Activated CD4-positive, alpha-beta T cell treated with anti-CD3 and anti-CD28 coated beads, Interleukin-2, amount 10 ng/mL, durations not matched to agents 7 days and 5 days (primary cell): ENCODE measurements at places on chromosomes 1 and 21. TPM values are rescaled to one million over a fixed set of nuclear protein-coding genes. Genes with fewer than 3 reads are reported as not detected.

GRCh38 chr1:172401892-172402291, 18.6 kb upstream of the C1orf105 start:
- H3K36me3 ChIP-seq = peaks cover 2% of the 10 kb centered on the region
- H3K27ac ChIP-seq = no peak overlapping the region
- H3K4me3 ChIP-seq = no peak overlapping the region
- H3K27me3 ChIP-seq = no peaks in the 10 kb centered on the region
- no peak for DNase-seq

DNA sequence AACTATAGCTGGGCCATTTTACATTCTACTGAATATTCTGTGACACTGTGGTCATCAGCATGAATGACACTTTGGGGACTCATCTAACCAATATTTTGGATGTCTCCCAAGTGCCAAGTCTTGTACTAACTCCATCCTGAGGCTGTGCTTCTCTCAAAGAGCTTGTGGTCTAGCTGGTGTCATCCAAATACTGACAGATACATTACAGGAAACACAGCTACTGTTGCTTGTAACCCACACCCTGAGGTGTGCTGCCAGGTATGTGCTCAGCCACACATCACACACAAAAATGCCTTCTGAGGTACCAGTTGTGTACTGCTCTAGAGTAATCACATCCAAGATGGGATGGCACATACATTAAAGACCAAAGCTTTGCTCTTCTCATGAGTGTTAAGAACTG, 81.6 kb downstream of the ST6GALNAC5 start:
- no peak overlapping the region for H3K4me3 ChIP-seq
- H3K27me3 ChIP-seq = no peaks in the 10 kb centered on the region
- H3K36me3 ChIP-seq = no peaks in the 10 kb centered on the region
- H3K27ac ChIP-seq = no peak overlapping the region

DNA sequence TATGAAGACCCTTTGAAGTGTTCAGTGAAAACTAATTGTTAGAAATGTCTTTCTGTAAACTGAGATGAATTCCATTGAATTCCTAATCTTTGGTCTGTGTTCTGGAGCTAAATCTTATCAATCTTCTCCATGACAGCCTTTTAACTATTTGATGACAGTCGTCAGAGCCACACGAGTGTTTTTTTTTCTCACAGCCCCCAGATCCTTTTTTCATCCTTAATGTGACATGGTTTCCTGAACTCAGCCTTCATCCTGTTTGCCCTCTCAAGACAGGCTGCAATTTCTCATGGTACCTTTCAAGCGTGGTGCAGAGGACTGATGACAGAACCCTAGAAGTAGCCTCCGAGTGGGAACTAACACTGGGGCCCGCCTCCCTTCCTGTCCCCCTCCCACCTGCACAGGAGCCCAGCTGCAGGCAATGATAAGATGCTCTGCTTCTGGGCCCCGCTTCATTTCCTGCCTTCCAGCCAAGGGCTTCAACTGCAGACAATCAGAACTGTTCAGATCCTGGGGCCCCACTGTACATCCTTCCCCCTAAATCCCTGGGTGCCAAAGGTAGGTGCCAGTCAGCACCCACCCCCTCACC, 114.6 kb upstream of the VAV3 start:
- DNase-seq = peak; percentile 55
- H3K36me3 ChIP-seq = no peaks in the 10 kb centered on the region
- H3K27ac ChIP-seq = peak overlapping the region; percentile 77
- no peaks in the 10 kb centered on the region for H3K27me3 ChIP-seq
- peak overlapping the region; percentile 1 for H3K4me3 ChIP-seq
- H3K4me1 ChIP-seq = peaks cover 64% of the 10 kb centered on the region

PLA2G2D gene
- total RNA-seq = not detected

VWA5B1 gene
- total RNA-seq = not detected

DNA sequence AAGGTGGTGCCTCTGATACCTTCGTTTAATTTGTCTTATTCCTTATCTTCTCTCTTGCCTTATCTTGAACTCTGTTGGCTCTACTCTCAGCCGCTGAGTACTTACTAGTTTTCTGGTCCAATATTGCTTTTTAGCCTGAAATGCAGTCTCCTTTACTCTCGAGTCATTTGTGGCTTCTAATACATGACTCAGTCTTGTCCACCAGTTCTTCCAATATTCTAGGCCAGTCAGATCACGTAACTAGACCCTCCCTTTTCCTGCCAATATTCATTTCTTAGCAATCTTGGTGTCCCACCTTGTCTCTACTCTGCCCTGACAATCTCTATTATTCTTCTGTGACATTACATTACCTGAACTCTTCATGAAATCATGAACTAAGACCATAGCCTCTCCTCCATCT, 555.8 kb downstream of the DPYD start:
- no peaks in the 10 kb centered on the region for H3K27me3 ChIP-seq
- H3K4me1 ChIP-seq = no peaks in the 10 kb centered on the region
- no peak overlapping the region for H3K4me3 ChIP-seq
- H3K27ac ChIP-seq = no peak overlapping the region

DNA sequence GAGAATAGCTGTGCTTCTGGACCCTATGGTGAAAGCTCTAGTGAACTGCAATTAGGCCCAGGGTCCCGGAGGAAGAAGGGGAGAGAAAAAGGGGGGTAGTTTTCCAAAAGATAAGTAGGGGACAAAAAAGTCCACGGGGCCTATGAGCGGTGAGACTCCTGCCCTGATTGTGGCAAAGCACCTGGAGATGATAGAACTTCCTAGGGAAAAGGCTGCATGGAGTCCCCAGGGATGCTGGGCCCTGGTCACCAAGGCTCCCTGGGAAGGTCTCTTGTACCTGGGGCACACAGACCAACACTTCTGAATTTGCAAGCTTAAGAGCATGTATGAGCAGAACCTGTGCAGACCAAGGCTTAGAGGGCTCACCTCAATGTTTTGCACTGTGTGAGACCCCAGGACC, 5.4 kb upstream of the SHISA4 start:
- no peak for DNase-seq
- peaks cover 6% of the 10 kb centered on the region for H3K36me3 ChIP-seq
- no peak overlapping the region for H3K4me3 ChIP-seq
- peaks cover 1% of the 10 kb centered on the region for H3K4me1 ChIP-seq

GRCh38 chr1:27634985-27635367, at the start of gene FGR:
TSS of gene FGR (minus strand) at chr1:27635185. CDS start at chr1:27623916, 11,269 bp downstream.
- DNase-seq = no peak
- H3K27ac ChIP-seq = peak within 1 kb of the TSS; percentile 87
- peaks cover 68% of the 10 kb centered on the region for H3K4me1 ChIP-seq
- H3K27me3 ChIP-seq = peaks cover 3% of the 10 kb centered on the region

DNA sequence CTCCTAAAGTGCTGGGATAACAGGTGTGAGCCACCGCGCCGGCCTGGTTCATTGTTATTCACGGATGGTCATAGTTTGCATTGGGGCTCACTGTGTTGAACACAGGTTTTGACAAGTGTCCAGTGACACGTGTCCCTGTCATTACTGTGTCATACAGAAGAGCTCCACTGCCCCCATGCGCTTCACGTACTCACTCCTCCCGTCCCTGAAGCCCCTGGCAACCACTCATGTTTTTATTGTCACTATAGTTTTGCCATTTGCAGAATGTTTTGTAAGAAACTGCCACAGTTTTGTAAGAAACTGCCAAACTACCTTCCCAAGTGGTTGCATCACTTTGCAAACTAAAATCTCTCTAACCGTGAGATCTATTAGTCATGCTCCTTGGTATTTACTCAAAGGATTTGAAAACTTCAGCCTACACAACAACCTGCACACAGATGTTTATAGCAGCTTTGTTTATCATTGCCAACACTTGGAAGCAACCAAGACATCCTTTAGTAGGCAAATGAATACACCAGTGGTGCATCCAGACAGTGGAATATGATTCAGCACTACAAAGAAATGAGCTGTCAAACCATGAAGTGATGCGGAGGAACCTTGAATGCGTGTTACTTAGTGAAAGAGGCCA, 163.2 kb upstream of the COL6A1 start:
- H3K4me3 ChIP-seq = no peak overlapping the region
- peak overlapping the region; percentile 83 for H3K27ac ChIP-seq
- DNase-seq = no peak
- no peaks in the 10 kb centered on the region for H3K27me3 ChIP-seq
- peaks cover 33% of the 10 kb centered on the region for H3K4me1 ChIP-seq

- no peak for DNase-seq
- no peaks in the 10 kb centered on the region for H3K27me3 ChIP-seq
- no peaks in the 10 kb centered on the region for H3K4me1 ChIP-seq
- H3K4me3 ChIP-seq = no peak overlapping the region
- peaks cover 2% of the 10 kb centered on the region for H3K36me3 ChIP-seq
Observed at GRCh38 chr1:97500760-97501159, 420.1 kb downstream of the DPYD start.

- no peak overlapping the region for H3K27ac ChIP-seq
- H3K27me3 ChIP-seq = peaks cover 9% of the 10 kb centered on the region
- peaks cover 4% of the 10 kb centered on the region for H3K36me3 ChIP-seq
- no peak overlapping the region for H3K4me3 ChIP-seq
- DNase-seq = no peak
Observed at GRCh38 chr1:182641561-182641960, 37.4 kb upstream of the RGS16 start.

- H3K4me1 ChIP-seq = no peaks in the 10 kb centered on the region
- no peaks in the 10 kb centered on the region for H3K36me3 ChIP-seq
- H3K4me3 ChIP-seq = no peak overlapping the region
Observed at GRCh38 chr1:213998785-213999184, 11.0 kb downstream of the PROX1 start.

DNA sequence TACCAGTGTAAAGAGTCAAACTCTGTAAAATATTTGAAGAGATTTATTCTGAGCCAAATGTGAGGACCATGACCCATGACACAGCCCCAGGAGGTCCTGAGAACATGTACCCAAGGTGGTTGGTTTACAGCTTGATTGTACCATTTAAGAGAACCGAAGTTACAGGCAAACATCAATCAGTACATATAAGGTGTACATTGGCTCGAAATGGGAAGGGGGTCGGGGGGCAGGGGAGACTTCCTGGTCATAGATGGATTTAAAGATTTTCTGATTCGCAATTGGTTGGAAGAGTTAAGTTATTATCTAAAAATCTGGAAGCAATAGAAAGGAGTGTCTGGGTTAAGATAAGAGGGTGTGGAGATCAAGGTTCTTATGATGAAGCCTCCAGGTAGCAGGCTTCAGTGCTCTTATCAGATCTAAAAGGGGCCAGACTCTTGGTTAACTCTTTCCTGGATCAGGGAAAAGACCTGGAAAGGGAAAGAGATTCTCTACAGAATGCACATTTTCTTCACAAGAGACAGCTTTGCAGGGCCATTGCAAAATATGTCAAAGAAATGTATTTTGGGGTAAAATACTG, 47.5 kb upstream of the NTPCR start:
- no peaks in the 10 kb centered on the region for H3K27me3 ChIP-seq
- H3K4me3 ChIP-seq = no peak overlapping the region
- H3K4me1 ChIP-seq = peaks cover 49% of the 10 kb centered on the region
- H3K27ac ChIP-seq = no peak overlapping the region
- no peak for DNase-seq

DNA sequence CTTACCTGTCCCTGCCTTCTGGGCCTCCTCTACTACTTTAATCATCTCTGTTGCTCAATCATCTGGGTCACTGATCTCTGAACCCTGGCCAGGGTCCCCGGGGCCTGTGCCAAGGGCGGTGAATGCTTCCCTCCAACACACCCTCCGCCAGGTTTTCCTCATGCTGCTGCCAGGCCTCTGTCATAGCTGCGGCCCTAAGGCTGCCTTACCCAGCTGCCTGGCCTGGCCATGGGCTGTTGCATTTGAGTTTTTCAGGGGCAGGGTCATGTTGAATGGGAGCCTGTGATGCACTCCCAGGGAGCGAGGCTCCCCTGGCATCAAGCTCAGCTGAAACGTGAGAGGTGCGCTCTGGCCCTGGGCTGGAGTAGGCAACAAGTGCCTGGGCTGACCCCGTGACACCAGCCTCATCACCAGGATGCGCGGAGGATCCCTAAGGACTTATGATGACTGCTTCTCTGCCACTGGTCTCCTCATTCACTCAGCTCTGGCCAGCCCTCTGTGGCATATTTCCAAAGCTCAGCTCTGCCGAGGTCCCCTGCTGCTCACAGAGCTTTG, 7.6 kb downstream of the EDN2 start:
- H3K27me3 ChIP-seq = no peaks in the 10 kb centered on the region
- no peak overlapping the region for H3K27ac ChIP-seq
- no peaks in the 10 kb centered on the region for H3K4me1 ChIP-seq
- H3K36me3 ChIP-seq = no peaks in the 10 kb centered on the region
- DNase-seq = no peak

ASPM gene
- 104 TPM for total RNA-seq

FMN2 gene
- not detected for total RNA-seq

DNA sequence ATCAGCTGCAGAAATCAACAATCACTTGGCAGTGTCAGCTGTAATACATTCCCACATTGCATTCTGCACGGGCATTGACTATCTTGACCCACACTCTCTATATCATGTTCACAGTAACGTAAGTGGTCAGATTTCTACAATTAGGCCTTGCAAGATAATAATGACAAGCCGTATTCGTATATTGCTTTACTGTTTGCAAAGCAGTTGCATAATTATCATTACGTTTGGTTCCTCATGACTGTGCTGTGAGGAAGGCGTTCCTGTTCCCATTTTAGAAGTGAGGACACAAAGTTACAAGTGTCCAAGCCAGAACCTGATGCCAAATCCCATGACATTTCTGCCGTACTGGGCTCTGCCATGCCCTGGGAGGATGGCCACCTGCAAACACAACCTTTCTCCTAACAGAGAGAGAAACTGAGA, 53.5 kb upstream of the TARBP1 start:
- no peaks in the 10 kb centered on the region for H3K36me3 ChIP-seq
- H3K27me3 ChIP-seq = peaks cover 9% of the 10 kb centered on the region
- no peak overlapping the region for H3K4me3 ChIP-seq
- DNase-seq = no peak
- H3K4me1 ChIP-seq = peaks cover 15% of the 10 kb centered on the region
- H3K27ac ChIP-seq = no peak overlapping the region

HSD3B2 gene
- not detected for total RNA-seq

TEX38 gene
- not detected for total RNA-seq

DNA sequence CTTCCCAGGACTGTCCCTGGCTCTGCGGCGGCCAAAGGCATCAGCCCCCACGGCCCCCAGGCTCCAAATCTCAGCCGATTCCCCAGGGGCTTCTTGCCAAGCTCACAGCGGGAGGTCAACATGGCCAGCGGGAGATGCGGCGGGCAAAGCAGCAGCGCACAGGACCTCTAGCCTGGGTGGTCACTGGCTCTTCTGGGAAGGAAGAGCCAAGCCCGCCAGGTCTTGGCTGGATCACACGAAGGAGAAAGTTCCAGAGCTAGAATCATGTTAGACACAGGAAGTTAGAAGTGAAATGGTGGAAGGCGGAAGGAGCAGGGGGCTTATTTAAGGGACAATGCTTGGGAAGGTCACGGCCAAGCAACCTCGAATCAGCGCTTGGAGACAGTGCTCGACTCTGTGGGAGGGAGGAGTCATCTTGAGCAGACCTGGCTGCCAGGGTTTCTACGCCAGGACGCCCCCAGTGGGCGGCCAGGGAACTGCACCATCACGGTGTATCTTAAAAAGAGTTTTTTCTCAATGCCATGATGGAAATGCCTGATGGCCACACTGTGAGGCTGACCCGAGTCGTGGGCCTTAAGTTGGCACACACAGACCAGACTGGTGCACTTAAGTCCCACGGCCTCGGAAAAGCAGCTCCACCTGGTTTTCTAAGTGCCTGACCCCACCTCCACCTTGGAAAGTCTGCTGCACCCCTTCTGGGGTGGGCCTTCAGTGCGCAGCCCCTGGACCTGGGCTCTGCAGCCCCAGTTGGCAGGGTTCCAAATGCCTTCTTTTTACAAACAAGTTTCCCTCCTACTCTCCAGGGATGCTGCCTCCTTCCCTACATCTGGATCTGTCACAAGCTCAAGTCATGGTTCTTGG, 29.3 kb downstream of the SLC66A1 start:
- H3K4me3 ChIP-seq = no peak overlapping the region
- H3K4me1 ChIP-seq = peaks cover 4% of the 10 kb centered on the region
- no peak overlapping the region for H3K27ac ChIP-seq

SLC22A15 gene
- total RNA-seq = 0.81 TPM

- no peak overlapping the region for H3K4me3 ChIP-seq
- no peak overlapping the region for H3K27ac ChIP-seq
- peaks cover 15% of the 10 kb centered on the region for H3K27me3 ChIP-seq
- H3K36me3 ChIP-seq = no peaks in the 10 kb centered on the region
Observed at GRCh38 chr1:94578856-94579255, 37.3 kb upstream of the F3 start.
